ENCODE measurements at places on chromosomes 6 and 20. TPM values are rescaled to one million over a fixed set of nuclear protein-coding genes. Genes with fewer than 3 reads are reported as not detected.

GRCh38 chr6:27334141-27334540, 22.1 kb upstream of the POM121L2 start:
- DNase-seq = no peak

Gene CLIC5
- not detected for total RNA-seq

DNA sequence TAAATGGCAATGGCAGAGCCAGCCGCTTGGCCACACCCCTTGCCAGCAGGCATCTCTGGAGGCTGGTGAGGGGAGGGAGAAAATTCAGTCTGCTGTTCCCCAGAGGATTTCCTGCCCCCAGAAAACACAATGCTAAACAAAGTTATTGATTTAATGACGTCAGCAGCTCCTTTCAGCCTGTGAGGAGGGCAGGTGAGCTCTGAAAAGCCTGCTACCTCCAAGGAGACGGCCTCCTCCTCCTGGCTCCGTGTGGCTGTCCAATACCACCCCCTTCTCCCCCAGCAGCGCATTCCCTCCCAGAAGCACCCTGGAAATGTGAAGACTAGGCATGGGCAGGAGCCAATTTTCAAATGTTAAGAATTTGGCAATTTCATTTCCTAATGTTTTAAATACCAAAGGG, 393.1 kb downstream of the ZFAND3 start:
- no peak for DNase-seq

GRCh38 chr20:48648482-48649051, 179.2 kb downstream of the PREX1 start:
- no peak for DNase-seq

GRCh38 chr20:41258474-41258873, 59.1 kb downstream of the ZHX3 start:
- DNase-seq = no peak

DNA sequence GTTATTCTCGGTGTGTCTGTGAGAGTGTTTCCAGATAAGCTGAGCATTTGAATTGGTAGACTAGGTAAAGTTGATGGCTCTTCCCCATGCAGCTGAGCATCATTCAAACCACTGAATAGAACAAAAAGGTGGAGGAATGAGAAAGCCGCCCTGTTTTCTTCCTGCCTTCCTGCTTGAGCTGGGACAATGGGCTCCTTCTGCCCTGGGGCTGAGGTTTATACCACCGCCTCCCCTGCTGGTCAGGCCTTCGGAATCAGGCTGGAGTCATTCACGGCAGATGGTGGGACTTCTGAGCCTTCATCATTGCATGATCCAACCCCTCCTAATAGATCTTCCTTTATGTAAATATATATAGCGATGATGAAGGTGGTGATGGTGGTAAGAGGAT, 124.9 kb downstream of the ANKRD60 start:
- DNase-seq = no peak

- no peak for DNase-seq
Measured at GRCh38 chr6:114092943-114093342, 122.0 kb upstream of the HDAC2 start.

- DNase-seq = no peak
Measured at GRCh38 chr6:106377061-106377540, 16.6 kb downstream of the CRYBG1 start.

GRCh38 chr6:157056275-157056674, 267.0 kb downstream of the TMEM242 start:
- DNase-seq = no peak

Gene MDFI
- total RNA-seq = 205 TPM

Gene SIRPG
- total RNA-seq = not detected

DNA sequence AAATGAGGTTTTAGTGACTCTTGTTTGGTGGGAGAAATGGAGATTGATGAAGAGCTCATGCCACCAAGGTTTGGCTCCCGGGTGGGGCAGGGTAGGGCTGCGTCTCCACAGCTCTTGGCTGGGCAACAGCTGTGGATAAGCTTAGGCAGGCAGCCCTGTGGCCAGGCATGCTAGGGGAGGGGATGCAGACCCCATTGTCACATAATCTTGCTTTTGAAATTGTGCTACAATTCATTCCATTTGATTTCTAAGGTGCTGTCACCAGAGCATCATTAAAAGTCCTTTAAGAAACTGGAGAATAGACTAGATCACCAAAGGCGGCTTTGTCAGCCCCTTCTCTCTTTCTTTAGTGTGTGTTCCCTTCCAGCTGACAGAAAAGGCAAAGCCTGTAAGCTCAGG, 574.2 kb upstream of the JAG1 start:
- DNase-seq = no peak

DNA sequence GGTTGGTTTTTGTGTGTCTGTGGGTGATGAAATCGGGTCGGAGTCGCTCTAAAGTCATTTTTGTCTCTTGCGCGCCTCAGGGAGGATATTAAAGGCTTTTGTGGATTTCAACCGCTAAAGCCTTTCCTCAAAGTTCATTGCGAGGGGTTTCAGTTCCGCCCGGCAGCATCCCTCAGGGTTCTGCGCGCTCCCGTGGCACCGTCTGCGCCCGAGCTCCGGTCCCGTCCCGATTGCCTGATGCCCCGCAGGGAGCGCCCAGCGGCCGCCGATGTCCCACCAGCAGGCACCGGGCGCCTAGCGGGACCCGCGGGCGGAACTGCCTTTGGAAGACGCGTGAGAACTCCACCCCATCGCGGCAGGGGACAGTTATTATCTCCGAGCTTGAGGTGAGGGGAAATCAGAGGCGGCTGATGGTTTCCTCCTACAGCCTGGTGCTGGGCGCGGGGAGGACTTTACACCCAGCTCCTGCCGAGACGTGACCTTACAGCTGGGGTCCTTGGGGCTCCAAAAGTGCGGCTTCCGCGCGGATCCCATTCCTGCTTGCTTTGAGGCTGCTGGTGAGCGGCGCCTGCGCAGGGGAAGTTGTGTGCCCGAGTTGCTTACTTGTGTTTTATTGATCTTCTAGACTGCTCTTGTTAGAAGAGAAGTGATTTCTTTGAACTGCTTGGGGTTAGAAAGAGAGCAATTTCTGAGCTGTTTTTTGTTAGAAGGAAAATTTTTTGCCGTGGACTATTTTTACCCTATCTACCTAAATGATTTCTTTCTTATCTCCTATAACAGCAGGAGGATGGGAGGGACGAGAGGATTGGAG, 27.1 kb downstream of the ULBP1 start:
- DNase-seq = peak; percentile 82

Gene SNX9
- 36.1 TPM for total RNA-seq

Gene SMPDL3A
- 1.8 TPM for total RNA-seq

Data from H7 (cell line).